ENCODE measurements at places on chromosomes 11 and 22.

GRCh38 chr11:31874631-31875191 lies 63.6 kb upstream of the PAX6 start:
- peak; percentile 77 for DNase-seq

DNA sequence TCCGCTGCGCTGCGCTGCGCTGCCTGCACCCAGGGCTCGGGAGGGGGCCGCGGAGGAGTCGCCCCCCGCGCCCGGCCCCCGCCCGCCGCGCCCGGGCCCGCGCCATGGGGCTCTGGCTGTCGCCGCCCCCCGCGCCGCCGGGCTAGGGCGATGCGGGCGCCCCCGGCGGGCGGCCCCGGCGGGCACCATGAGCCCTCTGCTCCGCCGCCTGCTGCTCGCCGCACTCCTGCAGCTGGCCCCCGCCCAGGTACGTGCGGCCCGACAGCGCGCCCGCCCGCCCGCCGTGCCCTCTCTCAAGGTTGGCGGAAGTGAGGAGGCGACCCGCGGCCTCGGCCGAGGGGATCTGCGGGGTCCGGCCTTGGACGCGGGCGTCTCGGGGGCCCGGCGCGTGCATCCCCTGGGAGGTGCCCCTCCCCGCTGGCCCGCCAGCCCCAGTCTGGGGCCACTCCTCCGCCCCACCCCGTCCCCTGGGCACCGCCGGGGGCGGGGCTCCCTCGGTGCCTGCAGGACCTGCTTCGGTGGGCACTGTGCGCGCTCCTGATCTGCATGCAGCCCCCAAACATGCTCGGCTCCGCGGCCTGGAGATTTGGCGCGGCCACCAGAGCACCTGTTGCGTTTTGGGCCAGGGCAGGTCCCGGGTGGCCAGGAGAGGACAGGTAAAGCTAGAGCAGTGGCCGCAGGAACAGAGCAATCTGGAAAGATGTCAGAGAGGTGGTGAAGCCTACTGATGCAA lies 429 bp downstream of the VEGFB start:
- no peak for DNase-seq

DNA sequence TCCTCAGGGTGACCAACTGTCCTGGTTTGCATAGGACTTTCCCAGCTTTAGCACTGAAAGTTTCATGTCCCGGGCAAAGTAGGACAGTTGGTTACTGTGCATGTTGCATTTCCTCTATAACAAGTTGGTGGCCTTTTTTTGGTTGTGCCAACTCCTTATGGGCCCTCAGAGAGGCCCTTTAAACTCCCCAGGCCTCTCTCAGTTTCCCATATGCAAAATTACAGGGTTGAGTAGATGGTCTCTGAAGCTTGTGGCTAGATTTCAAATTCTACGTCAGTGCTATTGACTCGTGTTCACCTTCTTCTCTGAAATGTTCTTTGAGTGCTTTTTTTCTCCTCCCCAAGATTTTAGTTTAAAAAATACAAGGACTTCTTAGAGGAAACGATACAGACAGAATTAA lies 92.5 kb downstream of the MYO18B start:
- no peak for DNase-seq

DNA sequence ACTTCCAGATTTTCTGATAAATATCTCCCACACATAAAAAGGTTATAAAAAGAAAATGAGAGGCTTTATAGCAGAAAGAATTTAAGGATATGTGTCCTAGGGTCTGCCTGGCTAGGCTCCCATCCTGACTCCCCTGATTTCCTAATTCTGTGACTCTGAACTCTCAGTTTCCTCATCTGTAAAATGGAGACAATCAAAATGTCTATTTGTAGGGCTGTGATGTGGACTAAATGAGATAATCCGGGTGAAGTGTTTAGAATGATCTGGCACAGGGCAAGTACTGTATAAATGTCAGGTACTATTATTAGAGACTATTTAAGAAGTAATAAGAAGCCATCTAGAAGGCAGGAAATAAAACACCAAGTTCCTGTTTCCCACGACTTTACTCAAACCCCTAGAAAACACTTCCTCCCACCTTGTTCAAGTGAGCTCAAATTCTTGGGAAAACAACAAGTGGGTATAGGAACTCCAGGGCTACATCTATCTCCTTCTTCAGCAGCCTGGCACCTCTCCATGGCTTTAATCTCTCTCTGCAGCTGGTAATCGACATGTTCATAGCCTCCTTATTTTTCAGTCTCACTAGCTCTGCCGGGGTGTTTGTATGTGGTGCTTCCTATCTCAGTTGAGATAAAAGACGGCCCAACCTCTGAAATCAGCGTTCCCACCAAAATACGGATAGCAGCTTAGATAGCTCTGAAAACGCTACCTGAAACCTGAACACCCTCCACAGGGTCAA lies 6.7 kb downstream of the ASCC2 start:
- DNase-seq: no peak

DNA sequence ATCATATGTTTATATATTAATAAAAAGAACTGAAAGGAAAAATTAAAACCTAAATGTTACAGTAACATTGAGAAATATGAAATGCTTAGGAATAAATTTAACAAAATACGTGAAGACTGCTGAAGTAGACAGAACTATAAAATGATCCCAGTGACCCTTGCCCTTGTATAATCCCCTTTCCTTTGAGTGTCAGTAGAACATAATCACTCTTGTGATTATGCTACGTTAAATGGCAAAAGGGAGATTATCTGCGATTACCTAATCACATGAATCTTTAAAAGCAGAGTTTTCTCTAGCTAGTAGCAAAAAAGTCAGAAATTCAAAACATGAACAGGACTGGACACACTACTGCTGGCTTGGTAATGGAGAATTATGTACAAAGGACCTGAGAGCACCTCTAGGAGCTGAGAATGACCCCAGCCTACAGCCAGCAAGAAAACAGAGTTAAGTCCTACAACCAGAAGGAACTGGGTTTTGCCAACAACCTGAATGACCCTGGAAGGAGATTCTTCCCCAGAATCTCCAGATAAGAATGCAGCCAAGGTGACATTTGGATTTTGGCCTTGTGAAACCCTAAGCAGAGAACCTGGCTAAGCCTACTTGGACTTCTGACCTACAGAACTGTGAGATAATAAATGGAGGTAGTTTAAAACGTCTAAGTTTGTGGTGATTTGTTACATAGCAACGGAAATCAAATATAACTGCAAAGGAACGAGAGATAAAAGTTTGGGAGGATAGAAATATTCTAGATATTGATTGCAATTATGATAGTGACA lies 157.2 kb downstream of the ATG16L2 start:
- DNase-seq: no peak

DNA sequence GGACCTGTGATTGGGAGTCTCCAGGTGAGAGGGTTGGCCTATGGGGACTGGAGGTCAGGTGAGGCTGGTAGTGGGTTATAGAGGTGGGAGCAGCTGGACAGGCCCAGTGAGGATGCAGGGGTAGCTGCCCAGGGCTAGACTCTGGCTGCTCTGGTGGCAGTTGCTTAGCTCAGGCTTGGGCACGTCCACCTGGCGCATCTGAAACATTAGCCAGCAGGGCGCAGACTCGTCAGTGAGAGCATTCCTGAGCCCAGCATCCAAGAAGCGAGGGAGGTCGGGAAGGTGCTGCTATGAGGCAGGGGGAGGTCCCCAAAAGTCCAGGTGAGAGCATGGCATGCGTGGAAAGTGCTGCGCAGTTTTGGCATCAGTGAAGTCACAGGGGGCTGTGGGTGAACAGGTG lies 3.5 kb upstream of the GGT1 start:
- no peak for DNase-seq

- no peak for DNase-seq
Measured at GRCh38 chr11:14346303-14346955, 12.6 kb downstream of the RRAS2 start.

- DNase-seq: no peak
Measured at GRCh38 chr11:77474684-77475060, 778 bp upstream of the PAK1 start.

GRCh38 chr11:70397983-70398833 lies at the start of gene CTTN:
Gene CTTN (plus strand): TSS chr11:70398529. CDS start chr11:70407298, 8,769 bp downstream.
- DNase-seq: peak; percentile 28

DNA sequence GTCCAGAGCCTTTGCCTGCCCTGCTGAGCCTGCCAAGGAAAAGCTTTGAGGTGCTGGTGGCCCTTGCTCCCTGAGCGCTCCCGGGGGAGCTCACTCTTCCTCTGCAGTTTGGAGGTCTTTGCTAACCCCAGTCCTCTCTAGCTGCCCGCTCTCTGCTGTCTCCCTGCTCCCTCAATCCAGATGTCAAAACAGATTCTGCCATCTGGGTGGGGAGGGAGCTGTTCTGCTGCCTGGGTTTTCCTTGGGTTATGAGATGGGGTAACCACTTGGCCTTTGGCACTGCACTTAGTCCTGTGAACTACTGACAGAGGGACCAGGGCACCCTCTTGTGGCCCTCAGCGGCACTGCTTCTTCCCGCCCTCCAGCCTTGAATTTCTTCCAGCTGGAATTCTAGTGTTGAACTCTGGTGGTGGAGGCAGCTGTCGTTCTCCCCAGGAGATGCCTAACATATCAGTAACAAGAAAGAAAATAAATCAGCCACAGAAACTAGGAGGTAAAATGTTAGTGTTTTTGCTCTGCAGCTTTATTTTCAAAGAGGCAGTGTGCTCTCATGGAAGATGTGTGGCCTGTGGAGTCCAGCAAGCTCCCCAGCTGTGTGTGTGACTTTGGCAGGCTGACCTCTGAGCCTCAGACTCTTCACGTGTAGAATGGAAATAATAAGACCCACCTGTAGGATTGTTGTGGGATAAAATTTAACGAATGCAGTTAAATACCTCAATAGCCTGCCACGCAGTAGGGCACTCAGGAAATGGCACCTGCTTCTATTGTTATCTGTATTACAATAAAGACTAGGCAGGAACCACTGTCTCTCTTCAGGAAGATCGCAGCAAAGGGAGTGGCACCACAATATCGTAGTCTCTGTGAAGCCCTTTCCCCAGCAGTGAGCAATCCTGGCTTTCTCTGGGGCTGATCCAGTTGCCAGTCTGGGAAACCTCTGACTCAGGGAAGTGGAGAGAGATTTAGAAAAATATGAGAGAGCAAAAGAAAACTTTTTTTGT lies 23.4 kb downstream of the ARFGAP2 start:
- DNase-seq: peak; percentile 46

GRCh38 chr11:134452838-134453155 lies 40.8 kb upstream of the B3GAT1 start:
- no peak for DNase-seq

DNA sequence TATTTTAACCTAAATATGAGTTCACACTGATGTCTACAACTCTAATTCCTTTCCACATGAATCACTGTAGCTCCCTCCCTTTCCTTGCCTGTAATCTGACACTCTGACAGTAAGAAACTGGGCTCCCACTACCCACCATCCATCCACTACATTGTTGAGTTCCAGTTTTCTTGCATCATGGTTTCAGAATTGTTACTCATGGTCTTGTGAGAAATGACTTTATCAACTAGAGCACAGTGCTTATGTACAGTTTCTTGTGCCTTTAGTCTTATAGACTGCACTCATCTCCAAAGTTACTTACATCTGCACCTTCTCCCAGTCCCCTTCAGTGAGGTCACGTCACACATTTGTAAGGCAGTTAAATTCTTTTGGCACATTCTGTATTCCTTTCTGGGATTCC lies 78.6 kb downstream of the RTL6 start:
- DNase-seq: no peak

- no peak for DNase-seq
Measured at GRCh38 chr11:126405906-126406305, 50.4 kb downstream of the ST3GAL4 start.

DNA sequence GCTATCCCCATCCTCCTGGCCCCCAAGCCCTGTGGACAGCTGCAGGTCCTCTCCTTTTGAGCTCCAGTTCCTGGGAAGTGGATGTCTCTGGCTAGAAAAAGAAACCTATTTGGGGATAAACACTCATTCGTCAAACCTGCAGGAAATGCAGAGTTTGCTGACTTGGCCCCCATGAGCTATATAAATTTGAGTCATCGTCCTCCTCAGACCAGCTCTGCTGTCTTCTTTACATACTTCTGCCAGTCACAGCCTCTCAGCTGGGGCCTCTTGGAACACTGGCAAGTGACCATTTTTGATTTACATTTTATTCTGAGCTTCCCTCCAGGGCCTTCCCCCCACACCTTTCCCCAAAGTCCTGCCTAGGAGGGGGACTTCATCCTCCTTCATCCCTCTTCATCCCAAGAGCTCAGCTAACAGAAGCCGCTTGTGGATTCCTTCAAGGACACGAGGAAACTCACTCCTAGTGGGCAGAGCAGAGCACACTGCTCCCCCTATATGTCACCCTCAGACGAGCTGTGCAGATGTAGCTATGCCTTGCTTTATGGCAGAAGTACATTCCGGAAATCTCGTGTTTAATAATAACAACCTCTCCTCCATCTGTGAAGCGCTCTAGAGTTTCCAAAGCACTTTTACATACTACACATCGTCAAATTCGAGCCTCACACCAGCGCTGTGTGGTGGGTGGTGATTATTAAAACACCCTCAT lies 131.8 kb downstream of the FEZ1 start:
- peak; percentile 35 for DNase-seq

Measured in NCI-H524 treated with DMSO at 0.1 percent for 48 hours (cell line).